ENCODE measurements at places on chromosomes 5 and 9. TPM values are rescaled to one million over a fixed set of nuclear protein-coding genes. Genes with fewer than 3 reads are reported as not detected.

DNA sequence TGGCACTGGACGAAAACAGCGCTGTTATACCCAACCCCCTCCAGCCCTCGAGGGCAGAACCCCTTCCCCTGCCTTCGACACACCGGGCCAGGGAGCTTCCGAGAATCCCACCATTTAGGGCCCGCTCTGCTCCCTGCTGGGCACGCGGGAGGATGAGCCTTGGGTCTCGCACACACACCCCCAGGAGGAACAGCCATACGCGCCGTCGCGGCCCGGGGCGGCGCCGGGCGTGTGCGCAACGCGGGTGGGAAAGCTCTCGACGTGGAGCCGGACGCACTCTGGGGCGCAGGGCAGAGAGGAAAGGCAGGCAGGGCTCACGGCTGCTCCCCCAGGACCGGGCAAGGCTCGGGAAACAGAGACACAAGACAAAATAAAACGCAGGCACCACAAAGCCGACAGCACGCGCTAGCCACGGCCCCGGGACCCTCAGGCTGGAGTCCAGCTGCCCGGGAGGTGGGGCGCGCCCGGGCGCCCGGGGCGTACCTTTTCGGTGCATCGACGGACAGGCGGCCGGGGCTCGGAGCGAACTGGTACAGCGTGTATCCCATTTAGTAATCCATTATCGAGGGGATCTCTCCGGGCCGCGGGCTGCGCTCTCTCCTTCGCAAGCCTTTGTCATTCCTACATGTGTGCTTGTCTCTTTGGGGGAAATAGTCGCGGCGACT is 789 bp downstream of the SEMA6A start:
- DNase-seq, result peak; percentile 32

FBXO10 gene
- total RNA-seq, result 4.0 TPM

DNA sequence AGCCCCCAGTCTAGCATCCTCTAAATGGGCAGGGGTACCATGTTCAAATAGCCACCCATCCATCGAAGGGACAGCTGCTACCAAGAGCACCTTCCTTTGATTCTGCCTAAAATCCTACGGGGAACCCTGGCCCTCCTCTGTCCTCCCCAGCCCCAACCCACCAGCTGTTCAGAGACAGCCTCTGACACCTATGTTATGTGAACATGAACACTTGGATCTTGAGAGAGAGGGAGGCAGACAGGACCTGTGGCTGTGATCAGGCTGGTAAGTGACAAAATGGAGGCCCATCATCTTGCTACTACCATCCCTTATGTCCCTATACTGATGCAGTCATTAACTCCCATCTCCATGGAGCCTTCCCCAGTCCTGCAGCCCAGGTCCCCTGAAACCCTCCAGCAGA is 8.2 kb downstream of the SLC23A1 start:
- no peak for DNase-seq

GRCh38 chr9:25648116-25648515 is 30.1 kb downstream of the TUSC1 start:
- no peak for DNase-seq

- no peak for DNase-seq
Observed at GRCh38 chr5:10706326-10706725, 54.7 kb downstream of the DAP start.

GRCh38 chr5:64612344-64612961 is 77.8 kb upstream of the SHISAL2B start:
- no peak for DNase-seq
